Activated CD4-positive, alpha-beta T cell treated with anti-CD3 and anti-CD28 coated beads, Interleukin-2, amount 10 ng/mL, durations not matched to agents 7 days and 5 days (primary cell): ENCODE measurements at places on chromosomes 7 and 10.

GRCh38 chr10:85615556-85615955 lies 751.0 kb downstream of the GRID1 start:
- no peak for DNase-seq

DNA sequence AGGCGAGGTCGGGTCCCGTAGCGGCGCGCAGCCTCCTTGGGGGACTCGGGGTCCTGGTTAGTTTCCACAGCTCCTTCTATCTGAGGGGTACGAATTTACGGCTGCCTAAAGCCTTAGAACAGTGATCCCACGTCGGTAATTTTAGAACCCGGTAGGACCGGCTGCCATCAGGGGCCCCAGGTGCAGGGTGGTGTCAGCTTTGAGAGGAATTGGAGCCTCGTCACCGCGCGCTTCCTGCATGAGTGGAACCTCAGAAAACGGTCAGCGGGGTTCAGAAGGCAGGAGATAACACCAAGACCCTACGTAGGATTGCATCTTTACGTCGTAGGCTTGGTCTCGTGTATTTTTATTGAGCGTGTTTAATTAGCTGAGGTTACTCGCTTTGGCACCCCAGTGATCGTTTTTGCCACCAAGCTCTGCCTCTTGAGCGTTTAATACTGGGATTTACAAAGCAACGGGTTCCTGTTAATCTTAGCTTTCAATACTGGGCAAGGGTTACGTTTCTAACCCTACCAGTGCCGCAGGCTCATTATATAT lies 443 bp downstream of the RNF32 start:
- peak; percentile 69 for DNase-seq

GRCh38 chr7:46032942-46033341 lies 111.9 kb upstream of the IGFBP3 start:
- DNase-seq: no peak

DNA sequence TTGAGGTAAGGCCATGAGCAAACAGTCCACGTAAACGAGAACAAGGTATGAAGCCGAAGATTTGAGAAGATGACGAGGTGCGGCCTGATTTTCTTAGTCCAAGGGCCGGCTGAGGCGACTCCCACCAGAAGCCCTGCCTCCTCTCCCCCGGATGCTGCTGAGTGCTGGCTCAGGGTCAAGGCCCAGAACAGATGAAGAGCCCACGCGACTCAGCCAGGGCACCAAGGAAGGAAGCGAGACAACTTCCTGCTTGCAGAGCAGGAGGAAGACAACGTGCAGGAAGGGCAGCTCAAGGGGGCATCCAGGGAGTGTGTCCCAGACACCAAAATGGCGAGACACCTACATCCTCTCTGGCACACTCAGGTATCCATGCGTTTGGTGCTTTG lies 99.5 kb downstream of the CYTH3 start:
- DNase-seq: no peak

GRCh38 chr7:35355911-35356310 lies 102.0 kb upstream of the TBX20 start:
- no peak for DNase-seq

DNA sequence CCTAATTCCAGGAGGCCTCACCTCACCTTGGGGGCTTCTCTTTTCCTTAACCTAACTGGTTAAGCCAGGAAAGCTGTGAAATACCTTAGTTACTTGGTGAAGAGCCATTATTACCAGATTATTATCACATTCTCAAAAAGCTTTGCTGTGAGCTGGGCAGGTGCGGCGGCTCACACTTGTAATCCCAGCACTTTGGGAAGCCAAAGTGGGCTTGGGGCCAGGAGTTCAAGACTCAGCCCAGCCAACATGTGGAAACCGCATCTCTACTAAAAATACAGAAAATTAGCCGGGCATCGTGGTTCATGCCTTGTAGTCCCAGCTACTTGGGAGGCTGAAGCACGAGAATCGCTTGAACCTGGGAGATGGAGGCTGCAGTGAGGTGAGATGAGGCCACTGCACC lies 102.4 kb upstream of the KLF6 start:
- DNase-seq: no peak

GRCh38 chr7:102468478-102469350 lies 3.9 kb downstream of the LRWD1 start:
- DNase-seq: no peak

- DNase-seq: peak; percentile 34
These were observed 778 bp upstream of the TRIM8 start for GRCh38 chr10:102643336-102644065.

- DNase-seq: no peak
These were observed 272.7 kb downstream of the KLF6 start for GRCh38 chr10:3512263-3512662.
